Liver (tissue), 10 donors: ENCODE measurements at places on chromosomes 1 and 21. TPM values are rescaled to one million over a fixed set of nuclear protein-coding genes. Genes with fewer than 3 reads are reported as not detected.

GRCh38 chr1:247008406-247008799, 546 bp upstream of the ZNF695 start:
- no peak for DNase-seq
- H3K4me3 ChIP-seq = no peak overlapping the region
- no peak overlapping the region for H3K27ac ChIP-seq
- no peaks in the 10 kb centered on the region for H3K4me1 ChIP-seq

FCRL4 gene
- total RNA-seq = not detected

RNU1-1 gene
- under 0.01 TPM for total RNA-seq

GRCh38 chr1:80632284-80632683, 1168.5 kb upstream of the ADGRL2 start:
- no peak overlapping the region for H3K27ac ChIP-seq
- no peaks in the 10 kb centered on the region for H3K36me3 ChIP-seq
- no peaks in the 10 kb centered on the region for H3K27me3 ChIP-seq

KRTAP12-3 gene
- total RNA-seq = not detected

DNA sequence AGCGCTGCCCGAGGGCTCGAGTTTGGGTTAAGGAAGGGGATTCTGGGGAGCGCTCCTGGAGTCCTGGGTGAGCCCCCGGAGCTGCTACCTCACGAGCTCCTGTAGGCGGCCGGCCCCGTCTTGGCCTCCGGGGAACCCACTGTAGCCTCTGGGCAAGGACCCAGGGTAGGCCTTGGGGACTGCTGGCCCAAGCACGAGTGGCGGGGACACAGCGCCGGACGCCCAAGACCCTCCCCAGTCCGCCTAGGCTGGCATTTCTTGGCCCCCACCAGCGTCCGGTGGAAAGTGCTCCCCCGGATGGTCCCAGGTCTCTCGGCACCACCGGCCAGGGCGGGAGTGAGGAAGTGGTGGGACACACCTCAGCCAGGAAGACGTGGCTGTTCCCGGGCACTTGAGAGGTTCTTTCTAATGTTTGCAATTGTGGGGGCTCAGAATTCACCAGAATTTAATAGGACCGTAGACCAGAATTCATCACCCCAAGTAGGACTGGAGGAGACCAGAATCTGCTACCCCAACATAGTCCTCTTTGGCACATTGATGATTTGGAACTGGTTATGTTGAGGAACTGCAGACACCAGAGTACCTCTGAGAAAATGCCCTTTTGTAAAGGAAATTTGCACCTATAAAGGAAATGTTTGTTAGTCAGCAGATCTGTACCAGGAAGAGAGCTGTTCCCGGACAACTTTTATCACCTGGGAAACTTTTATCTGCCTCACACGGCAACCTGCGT, 622 bp upstream of the TMPRSS2 start:
- peaks cover 35% of the 10 kb centered on the region for H3K4me1 ChIP-seq
- peak overlapping the region; percentile 57 for H3K27ac ChIP-seq
- no peaks in the 10 kb centered on the region for H3K36me3 ChIP-seq
- H3K27me3 ChIP-seq = no peaks in the 10 kb centered on the region

DNA sequence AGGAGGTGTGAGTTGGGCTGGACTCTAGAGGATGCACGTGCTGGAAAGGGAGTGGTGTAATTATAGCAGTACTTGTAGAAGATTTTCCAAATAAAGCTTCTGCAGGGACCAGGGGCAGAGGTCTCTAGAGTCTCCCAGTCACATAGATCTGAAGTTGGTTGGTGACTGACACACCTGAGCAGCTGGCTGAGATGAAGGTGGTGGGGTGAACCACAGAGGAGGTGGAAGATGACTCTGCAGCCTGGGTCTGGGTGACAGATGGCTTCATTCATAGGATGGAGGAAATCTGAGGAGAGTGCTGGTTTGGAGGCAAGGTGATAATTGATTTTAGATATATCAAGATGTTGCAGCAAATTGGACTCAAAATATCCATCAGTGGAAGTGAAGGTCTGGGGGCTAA, 178.9 kb upstream of the IVNS1ABP start:
- H3K27me3 ChIP-seq = no peaks in the 10 kb centered on the region
- H3K36me3 ChIP-seq = no peaks in the 10 kb centered on the region

GRCh38 chr1:210332719-210333398, 4.2 kb downstream of the HHAT start:
- no peak for DNase-seq
- H3K36me3 ChIP-seq = no peaks in the 10 kb centered on the region
- H3K4me1 ChIP-seq = peaks cover 18% of the 10 kb centered on the region
- H3K27ac ChIP-seq = no peak overlapping the region
- no peak overlapping the region for H3K4me3 ChIP-seq

AQP10 gene
- not detected for total RNA-seq

DNA sequence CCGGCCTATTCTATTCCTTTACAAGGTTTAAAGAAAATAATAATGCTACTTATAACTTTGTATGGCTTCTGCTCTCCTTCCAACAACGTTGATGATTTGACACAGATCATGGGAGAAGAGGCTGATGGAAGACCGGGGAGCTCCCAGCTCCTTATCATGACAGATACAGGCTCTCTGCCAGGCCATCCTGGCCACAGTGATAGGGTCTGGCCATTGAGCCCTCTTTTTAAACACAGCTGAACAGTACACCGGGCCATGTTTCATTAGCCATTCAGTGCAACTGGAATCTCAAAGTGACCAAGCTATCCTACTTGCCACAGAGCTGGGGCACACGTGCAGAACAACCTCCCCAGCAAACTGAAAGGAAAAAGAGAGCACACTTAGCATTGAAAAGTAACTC, 34.9 kb downstream of the DNAJC11 start:
- no peak overlapping the region for H3K27ac ChIP-seq
- no peaks in the 10 kb centered on the region for H3K4me1 ChIP-seq
- H3K4me3 ChIP-seq = no peak overlapping the region

GRCh38 chr1:9251501-9251900, 16.9 kb downstream of the H6PD start:
- H3K36me3 ChIP-seq = peaks cover 32% of the 10 kb centered on the region
- peaks cover 76% of the 10 kb centered on the region for H3K4me1 ChIP-seq
- H3K4me3 ChIP-seq = no peak overlapping the region
- no peak overlapping the region for H3K27ac ChIP-seq
- H3K27me3 ChIP-seq = no peaks in the 10 kb centered on the region
- DNase-seq = no peak

TRNP1 gene
- total RNA-seq = 10.0 TPM

BEST4 gene
- 0.05 TPM for total RNA-seq

GRCh38 chr1:59199719-59200376, 97.0 kb upstream of the FGGY start:
- H3K4me3 ChIP-seq = no peak overlapping the region
- no peaks in the 10 kb centered on the region for H3K36me3 ChIP-seq
- H3K4me1 ChIP-seq = peaks cover 13% of the 10 kb centered on the region

LENEP gene
- not detected for total RNA-seq

NEK2 gene
- 25.7 TPM for total RNA-seq

GRCh38 chr1:207045453-207045852, 5.6 kb downstream of the YOD1 start:
- H3K36me3 ChIP-seq = peaks cover 2% of the 10 kb centered on the region
- no peak overlapping the region for H3K27ac ChIP-seq
- no peak overlapping the region for H3K4me3 ChIP-seq
- H3K27me3 ChIP-seq = no peaks in the 10 kb centered on the region

GRCh38 chr1:4018466-4019146, 118.5 kb upstream of the C1orf174 start:
- no peaks in the 10 kb centered on the region for H3K27me3 ChIP-seq
- peak; percentile 31 for DNase-seq
- no peak overlapping the region for H3K4me3 ChIP-seq
- no peaks in the 10 kb centered on the region for H3K36me3 ChIP-seq
- no peaks in the 10 kb centered on the region for H3K4me1 ChIP-seq

DNA sequence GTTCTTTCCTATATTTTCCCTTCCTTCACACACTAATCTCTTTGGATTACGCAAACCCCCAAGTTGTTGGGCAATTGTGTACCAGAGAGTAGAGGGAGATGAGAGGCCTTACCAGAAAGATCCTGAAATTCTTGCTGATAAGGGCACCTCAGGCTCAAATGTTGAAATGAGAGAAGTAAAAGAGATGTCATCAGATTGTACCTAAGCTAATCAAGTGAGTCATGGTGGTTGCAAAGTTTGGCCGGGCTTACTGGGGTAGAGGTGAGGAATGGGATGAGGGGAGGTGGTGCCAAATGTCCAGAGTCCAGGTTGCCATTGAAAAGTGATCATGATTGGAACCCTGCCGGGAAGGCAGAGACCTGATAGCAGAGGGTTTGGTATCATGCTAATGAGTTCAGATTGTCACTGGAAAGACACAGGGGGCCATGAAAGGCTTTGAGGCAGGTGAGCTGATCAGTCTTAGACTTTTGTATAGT, 43.1 kb downstream of the OPTC start:
- H3K36me3 ChIP-seq = no peaks in the 10 kb centered on the region
- H3K27ac ChIP-seq = peak overlapping the region; percentile 97
- no peak overlapping the region for H3K4me3 ChIP-seq
- DNase-seq = peak; percentile 38
- peaks cover 9% of the 10 kb centered on the region for H3K4me1 ChIP-seq

HJV gene
- total RNA-seq = 68.0 TPM

ATP1A4 gene
- not detected for total RNA-seq

DNA sequence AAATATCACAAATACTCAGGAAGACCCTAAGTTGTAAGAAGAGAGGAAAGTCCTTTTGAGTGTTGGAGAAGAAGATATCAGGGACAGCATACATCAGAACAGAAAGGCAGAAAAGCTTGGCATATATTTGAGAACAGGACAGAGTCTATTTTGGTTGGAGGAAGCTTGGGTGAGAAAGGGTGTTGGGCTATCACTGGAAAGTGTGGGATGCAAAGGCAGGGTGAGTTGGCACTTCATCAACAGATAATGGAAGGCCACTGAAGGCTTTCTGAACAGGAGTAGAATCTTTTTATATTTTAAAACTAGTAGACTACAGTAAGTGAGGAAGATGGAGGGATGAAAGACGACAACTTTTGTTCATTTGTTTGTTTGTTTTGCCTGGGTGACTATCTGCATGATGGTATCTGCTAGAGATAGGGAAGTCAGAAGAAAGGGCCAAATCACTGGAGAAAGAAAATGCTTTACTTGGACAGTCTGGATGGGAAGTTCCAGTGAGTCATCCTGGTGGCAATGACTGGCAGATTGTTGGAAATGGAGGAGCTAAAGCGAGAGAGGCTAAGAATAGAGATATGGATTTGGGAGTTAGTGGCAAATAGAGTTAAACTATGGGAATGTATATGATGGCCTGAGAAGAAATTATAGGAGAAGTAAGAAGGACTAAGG, 33.7 kb upstream of the KCNA2 start:
- no peak overlapping the region for H3K4me3 ChIP-seq
- no peaks in the 10 kb centered on the region for H3K36me3 ChIP-seq
- peaks cover 3% of the 10 kb centered on the region for H3K27me3 ChIP-seq
- H3K27ac ChIP-seq = no peak overlapping the region
- H3K4me1 ChIP-seq = no peaks in the 10 kb centered on the region

RBP7 gene
- total RNA-seq = 1.2 TPM

MAP7D1 gene
- 14.8 TPM for total RNA-seq

DNA sequence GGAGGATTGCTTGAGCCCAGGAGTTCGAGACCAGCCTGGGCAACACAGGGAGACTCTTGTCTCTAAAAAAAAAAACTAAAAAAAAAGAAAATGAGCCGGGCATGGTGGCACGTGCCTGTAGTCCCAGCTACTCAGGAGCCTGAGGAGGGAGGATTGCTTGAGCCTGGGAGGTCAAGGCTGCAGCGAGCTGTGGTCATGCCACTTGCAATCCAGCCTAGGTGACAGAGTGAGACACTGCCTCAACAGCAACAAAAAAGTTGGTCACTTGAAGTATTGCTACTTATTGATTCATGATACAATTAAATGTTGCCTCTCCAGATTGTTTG, 57.9 kb upstream of the CXADR start:
- H3K27ac ChIP-seq = no peak overlapping the region
- DNase-seq = no peak
- no peak overlapping the region for H3K4me3 ChIP-seq
- H3K4me1 ChIP-seq = peaks cover 5% of the 10 kb centered on the region

- no peaks in the 10 kb centered on the region for H3K36me3 ChIP-seq
- DNase-seq = no peak
- H3K27me3 ChIP-seq = no peaks in the 10 kb centered on the region
- peaks cover 9% of the 10 kb centered on the region for H3K4me1 ChIP-seq
- H3K4me3 ChIP-seq = no peak overlapping the region
Measured at GRCh38 chr1:114454539-114454938, 56.5 kb downstream of the TRIM33 start.

GRCh38 chr1:111399792-111400610, 27.5 kb downstream of the OVGP1 start:
- peak; percentile 55 for DNase-seq
- H3K27ac ChIP-seq = no peak overlapping the region
- peaks cover 13% of the 10 kb centered on the region for H3K27me3 ChIP-seq
- H3K36me3 ChIP-seq = no peaks in the 10 kb centered on the region
- peaks cover 3% of the 10 kb centered on the region for H3K4me1 ChIP-seq
- H3K4me3 ChIP-seq = no peak overlapping the region

- DNase-seq = no peak
- no peak overlapping the region for H3K27ac ChIP-seq
- peaks cover 5% of the 10 kb centered on the region for H3K4me1 ChIP-seq
Measured at GRCh38 chr1:200442537-200443156, 32.8 kb upstream of the ZNF281 start.

SPRR1B gene
- not detected for total RNA-seq

DNA sequence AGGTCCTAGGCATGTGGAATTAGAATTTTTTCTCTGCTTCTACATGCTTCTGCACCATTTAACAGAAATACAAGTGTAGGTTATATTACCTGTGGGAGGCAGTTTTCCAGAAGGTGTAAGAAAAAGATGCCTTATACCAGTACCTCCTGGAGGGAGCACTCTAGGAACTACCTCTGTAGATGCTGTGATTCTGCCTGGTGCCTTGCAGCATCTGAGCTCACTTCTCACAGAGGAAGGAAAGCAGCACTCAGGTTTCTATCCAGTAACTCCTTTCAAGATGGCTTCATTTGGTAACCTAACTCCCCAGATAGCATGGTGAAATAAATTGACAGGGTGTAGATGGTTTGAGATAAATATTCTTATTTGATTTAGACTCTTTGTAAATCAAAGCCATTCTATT, 50.3 kb downstream of the GIPC2 start:
- no peaks in the 10 kb centered on the region for H3K4me1 ChIP-seq
- no peaks in the 10 kb centered on the region for H3K36me3 ChIP-seq
- H3K27ac ChIP-seq = no peak overlapping the region
- H3K4me3 ChIP-seq = no peak overlapping the region
- H3K27me3 ChIP-seq = no peaks in the 10 kb centered on the region

DNA sequence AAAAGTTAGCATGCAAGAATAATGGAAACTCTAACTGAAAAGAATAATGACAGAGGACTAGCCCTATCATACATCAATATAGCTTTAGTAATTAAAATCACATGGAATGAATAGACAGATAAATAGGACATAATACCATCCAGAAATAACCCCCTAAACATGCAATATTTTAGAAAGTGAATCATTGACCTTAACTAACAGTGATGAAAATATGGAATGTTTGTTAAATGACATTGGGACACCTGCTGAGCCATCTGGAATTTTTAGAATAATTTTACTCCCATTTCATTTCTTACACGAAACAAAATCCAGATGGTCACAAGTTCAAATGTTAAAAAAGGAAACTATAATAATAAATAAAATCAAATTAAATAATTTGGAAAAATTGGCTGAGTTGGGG, 53.1 kb upstream of the FMO3 start:
- no peaks in the 10 kb centered on the region for H3K4me1 ChIP-seq
- no peak for DNase-seq
- H3K27ac ChIP-seq = no peak overlapping the region
- H3K27me3 ChIP-seq = no peaks in the 10 kb centered on the region
- H3K4me3 ChIP-seq = no peak overlapping the region

AADACL4 gene
- not detected for total RNA-seq

GRCh38 chr1:46026531-46026930, 105.9 kb downstream of the PIK3R3 start:
- H3K36me3 ChIP-seq = no peaks in the 10 kb centered on the region
- no peak for DNase-seq
- H3K4me3 ChIP-seq = no peak overlapping the region
